ENCODE measurements at places on chromosomes 1 and 21. TPM values are rescaled to one million over a fixed set of nuclear protein-coding genes. Genes with fewer than 3 reads are reported as not detected.

The CD53 gene
- 50.7 TPM for total RNA-seq

The RGS1 gene
- total RNA-seq, result 26.8 TPM

DNA sequence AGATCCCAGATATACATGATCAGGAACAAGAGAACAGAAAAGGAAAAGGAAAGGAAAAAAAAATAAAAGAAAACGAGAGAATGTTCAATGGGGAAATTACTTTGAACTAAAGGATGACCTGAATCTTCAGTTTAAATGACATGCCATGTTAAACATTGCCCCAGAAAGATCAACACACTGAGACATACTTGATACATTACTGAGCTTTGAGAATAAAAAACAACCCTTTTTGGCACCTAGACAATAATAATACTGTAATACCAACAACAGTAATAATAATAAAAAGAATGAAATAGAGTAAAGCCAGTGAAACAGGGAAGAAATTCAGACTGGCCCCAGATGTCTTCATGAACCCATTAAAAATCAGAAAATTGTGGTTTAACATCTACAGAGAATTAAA is 44.8 kb downstream of the CLIC6 start:
- DNase-seq, result no peak
- H3K36me3 ChIP-seq, result no peaks in the 10 kb centered on the region
- no peaks in the 10 kb centered on the region for H3K4me1 ChIP-seq
- H3K4me3 ChIP-seq, result no peak overlapping the region

DNA sequence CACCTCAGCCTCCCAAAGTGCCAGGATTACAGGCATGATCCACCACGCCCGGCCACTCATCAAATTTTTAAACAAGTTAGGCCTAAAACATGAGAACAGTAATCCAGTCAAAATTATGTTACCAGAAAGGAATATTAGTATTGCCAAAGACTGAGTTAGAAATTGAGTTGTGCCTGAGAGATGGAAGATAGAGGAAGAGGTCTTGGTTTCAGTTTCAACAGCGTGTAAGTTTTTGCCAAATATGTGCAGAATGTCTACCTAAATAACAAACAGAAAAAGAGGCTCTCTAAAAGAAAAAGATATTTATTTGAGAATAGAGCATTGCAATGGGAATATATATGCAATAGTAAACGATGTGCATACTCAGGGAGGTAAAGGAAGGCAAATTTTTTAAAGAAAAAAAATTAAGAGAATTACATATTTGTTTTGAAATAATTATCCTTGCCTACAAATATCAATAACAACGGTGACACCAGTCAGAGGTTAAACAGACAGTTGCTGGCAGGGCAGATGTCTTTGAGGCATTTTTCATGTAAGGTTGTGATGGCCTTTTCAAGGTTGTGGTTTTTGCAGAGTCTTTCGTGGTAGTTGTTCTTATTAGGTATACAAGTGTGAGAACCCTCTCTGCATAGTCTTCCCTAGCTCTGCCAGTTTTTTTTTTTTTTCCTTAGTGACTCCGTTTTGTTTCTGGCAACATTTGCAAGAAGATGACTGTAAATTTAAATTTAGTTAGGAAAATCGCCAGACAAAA is 2.2 kb upstream of the CD1B start:
- no peaks in the 10 kb centered on the region for H3K4me1 ChIP-seq
- H3K27ac ChIP-seq, result no peak overlapping the region

DNA sequence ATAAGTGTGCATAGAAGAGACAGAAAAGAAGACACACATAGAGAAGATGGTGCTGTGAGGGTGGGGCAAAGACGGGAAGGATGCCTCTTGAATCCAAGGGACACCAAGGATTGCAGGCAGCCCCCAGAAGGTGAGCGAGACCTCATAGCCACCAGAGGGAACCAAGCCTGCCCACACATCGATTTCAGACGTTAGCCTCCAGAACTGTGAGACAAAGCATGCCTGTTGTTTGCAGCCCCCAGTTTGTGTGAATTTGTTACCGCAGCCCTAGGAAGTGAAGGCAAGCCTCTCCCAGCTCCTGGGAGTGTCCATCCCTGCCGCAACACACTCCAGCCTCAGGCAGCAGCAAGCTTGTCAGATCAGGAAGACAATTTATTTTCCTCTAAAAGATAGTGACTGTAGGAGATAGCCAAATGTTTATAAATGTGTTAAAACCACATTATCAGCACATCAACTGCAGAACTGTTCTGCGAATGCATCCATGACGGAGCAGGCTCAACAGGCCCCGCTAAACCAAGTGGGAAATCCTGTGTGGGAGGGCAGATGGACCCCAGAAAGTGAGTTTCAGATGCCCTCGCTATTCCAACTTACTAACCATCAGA is 543.3 kb downstream of the MATN1 start:
- no peaks in the 10 kb centered on the region for H3K36me3 ChIP-seq
- H3K4me1 ChIP-seq, result no peaks in the 10 kb centered on the region
- H3K4me3 ChIP-seq, result no peak overlapping the region
- H3K27ac ChIP-seq, result no peak overlapping the region

DNA sequence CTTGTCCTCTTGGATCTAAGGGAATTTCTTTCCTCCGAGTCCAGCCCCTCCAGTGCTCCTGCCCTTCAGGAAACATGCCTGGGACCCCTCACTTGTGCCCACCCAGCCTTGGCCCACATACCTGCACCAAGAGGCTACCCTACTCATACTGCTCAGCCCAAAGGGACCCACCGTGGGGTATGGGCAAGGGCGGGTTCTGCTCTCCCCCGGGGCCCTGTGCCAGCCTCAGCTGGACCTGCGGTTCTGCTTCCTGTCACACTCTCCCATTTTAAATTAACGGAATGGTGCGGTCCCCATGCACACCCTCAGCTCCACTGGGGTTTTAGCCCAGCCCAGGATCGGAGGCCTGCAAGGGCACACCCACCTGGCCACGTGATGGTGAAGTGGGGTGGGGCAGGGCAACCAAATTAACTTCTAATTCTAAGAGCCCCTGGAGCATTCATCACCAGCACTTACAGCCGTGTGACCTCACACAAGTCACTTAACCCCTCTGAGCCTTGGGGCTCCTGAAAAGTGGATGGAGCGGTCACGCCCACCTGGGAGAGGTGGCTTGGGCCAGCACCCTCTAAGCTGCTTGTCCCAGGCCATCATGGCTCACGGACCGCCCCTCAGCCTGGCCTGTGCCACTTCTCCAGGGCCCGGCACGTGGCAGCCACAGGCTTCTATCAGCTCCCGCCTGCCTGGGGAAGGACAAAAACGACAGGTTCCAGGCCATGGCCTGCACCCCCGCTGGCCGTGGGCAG is 28.3 kb downstream of the TP73 start:
- DNase-seq, result peak; percentile 11
- H3K4me3 ChIP-seq, result no peak overlapping the region
- H3K36me3 ChIP-seq, result no peaks in the 10 kb centered on the region
- no peaks in the 10 kb centered on the region for H3K27me3 ChIP-seq
- no peaks in the 10 kb centered on the region for H3K4me1 ChIP-seq

- DNase-seq, result peak; percentile 82
- H3K27ac ChIP-seq, result peak overlapping the region; percentile 66
- H3K4me1 ChIP-seq, result no peaks in the 10 kb centered on the region
Observed at GRCh38 chr1:193104502-193104906, 710 bp downstream of the GLRX2 start.

DNA sequence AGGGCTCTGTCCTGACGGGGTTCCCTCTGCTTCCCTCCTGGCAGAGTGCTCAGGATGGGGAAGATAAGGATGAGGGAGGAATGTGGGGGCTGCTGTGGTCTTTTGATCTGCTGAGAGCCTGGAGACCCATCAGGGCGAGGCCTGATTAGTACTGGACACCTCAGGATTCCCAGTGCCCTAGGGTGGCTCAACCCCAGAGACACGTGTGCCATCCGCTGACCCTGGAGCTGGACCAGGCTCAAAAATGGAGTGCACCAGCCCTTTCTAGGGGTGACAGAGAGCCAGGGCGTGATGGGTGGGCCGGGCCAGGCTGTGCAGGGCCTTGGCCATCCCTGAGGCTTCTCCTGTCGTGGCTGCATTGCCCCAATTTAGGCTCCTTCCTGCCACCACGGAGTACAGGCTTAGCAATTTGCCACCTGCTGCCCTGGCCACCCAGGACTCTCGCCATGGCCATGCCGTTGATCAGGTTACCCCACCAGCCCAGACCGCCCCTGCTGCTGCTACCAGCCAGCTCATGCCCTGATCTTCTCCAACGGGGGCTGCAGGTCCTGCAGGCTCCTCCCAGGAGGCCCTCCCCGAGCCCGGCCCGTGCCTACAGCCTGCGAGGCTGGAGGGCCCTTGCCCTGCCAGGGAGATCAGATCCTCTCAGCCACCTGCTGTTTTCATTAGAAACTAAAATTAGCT is 9.5 kb downstream of the WNT4 start:
- no peaks in the 10 kb centered on the region for H3K27me3 ChIP-seq
- DNase-seq, result no peak
- H3K4me3 ChIP-seq, result no peak overlapping the region
- H3K27ac ChIP-seq, result no peak overlapping the region
- H3K36me3 ChIP-seq, result no peaks in the 10 kb centered on the region

The NBPF10 gene
- 6.1 TPM for total RNA-seq

GRCh38 chr1:95384567-95384966 is 150.6 kb downstream of the RWDD3 start:
- H3K4me1 ChIP-seq, result no peaks in the 10 kb centered on the region
- H3K4me3 ChIP-seq, result no peak overlapping the region
- no peaks in the 10 kb centered on the region for H3K27me3 ChIP-seq
- no peak for DNase-seq

The FALEC gene
- not detected for total RNA-seq

- no peak overlapping the region for H3K27ac ChIP-seq
- H3K4me1 ChIP-seq, result no peaks in the 10 kb centered on the region
- no peaks in the 10 kb centered on the region for H3K27me3 ChIP-seq
- H3K36me3 ChIP-seq, result peaks cover 6% of the 10 kb centered on the region
- DNase-seq, result no peak
Observed at GRCh38 chr21:26834181-26834905, 10.9 kb downstream of the ADAMTS1 start.

- peak; percentile 92 for DNase-seq
- no peak overlapping the region for H3K27ac ChIP-seq
- H3K36me3 ChIP-seq, result no peaks in the 10 kb centered on the region
- H3K27me3 ChIP-seq, result no peaks in the 10 kb centered on the region
- H3K4me3 ChIP-seq, result no peak overlapping the region
Observed at GRCh38 chr1:147890177-147890790, 12.3 kb upstream of the GJA8 start.

- H3K4me1 ChIP-seq, result no peaks in the 10 kb centered on the region
- no peak overlapping the region for H3K4me3 ChIP-seq
- H3K36me3 ChIP-seq, result no peaks in the 10 kb centered on the region
- peak; percentile 85 for DNase-seq
- H3K27ac ChIP-seq, result no peak overlapping the region
Observed at GRCh38 chr1:236608930-236609726, 4.8 kb upstream of the HEATR1 start.

The DDAH1 gene
- total RNA-seq, result 28.8 TPM

The KCNA10 gene
- not detected for total RNA-seq

DNA sequence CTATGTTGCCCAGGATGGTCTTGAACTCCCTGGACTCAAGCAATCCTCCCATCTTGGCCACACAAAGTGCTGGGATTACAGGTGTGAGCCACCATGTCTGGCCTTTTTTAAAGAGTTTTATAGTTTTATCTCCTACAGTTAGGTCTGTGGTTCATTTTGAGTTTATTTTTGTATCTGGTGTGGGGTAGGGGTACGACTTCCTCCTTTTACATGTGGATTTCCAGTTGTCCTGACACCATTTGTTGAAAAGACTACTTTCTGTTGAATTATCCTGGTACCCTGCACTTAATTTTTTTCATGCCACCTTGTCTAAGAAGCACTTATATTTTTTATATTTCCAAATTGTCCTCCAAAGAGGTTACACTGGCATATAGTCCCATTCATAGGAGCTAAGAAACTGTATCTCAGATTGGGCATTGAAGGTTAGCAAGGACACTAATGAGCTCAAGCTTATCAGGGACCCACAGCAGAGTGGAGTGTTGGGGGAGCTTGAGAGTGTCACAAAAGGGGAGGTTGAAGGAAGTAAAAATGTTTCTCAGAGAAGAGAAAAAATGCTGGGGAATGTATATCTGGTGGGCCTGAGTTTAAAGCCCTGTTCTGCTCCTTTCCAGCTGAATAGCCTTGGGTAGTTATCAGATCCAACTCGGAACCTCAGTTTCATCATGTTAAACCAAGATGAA is 23.4 kb upstream of the MEF2D start:
- no peak overlapping the region for H3K4me3 ChIP-seq
- H3K36me3 ChIP-seq, result no peaks in the 10 kb centered on the region
- no peaks in the 10 kb centered on the region for H3K4me1 ChIP-seq
- no peak for DNase-seq

DNA sequence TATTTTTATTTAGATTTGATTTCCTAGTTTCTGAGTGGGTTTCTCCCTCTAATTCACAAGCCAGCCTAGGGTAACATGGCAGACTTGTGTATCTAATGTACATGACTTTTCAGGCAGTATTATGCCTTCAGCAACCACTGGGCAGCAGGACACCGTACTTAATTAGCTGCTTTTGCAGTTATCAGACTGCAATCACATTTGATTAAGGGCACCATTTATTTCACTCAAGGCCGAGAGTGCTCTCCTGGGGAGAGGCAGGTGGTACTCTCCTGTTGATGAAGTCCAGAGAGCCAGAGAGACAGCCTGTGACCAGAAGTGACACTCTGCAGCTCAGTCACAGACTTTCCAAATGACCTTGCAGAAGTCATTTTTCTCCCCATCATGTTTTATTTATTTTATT is 18.7 kb downstream of the CYYR1 start:
- DNase-seq, result no peak
- no peak overlapping the region for H3K4me3 ChIP-seq
- no peaks in the 10 kb centered on the region for H3K27me3 ChIP-seq
- no peak overlapping the region for H3K27ac ChIP-seq
- no peaks in the 10 kb centered on the region for H3K4me1 ChIP-seq
- no peaks in the 10 kb centered on the region for H3K36me3 ChIP-seq

GRCh38 chr21:45127937-45128336 is 53.6 kb downstream of the ADARB1 start:
- no peaks in the 10 kb centered on the region for H3K36me3 ChIP-seq
- H3K27ac ChIP-seq, result peak overlapping the region; percentile 62
- DNase-seq, result no peak
- no peaks in the 10 kb centered on the region for H3K4me1 ChIP-seq
- no peaks in the 10 kb centered on the region for H3K27me3 ChIP-seq

The ETV3L gene
- not detected for total RNA-seq

GRCh38 chr1:19682257-19682656 is 17.6 kb downstream of the HTR6 start:
- H3K36me3 ChIP-seq, result no peaks in the 10 kb centered on the region
- H3K4me3 ChIP-seq, result no peak overlapping the region
- no peak overlapping the region for H3K27ac ChIP-seq
- DNase-seq, result no peak
- no peaks in the 10 kb centered on the region for H3K27me3 ChIP-seq

DNA sequence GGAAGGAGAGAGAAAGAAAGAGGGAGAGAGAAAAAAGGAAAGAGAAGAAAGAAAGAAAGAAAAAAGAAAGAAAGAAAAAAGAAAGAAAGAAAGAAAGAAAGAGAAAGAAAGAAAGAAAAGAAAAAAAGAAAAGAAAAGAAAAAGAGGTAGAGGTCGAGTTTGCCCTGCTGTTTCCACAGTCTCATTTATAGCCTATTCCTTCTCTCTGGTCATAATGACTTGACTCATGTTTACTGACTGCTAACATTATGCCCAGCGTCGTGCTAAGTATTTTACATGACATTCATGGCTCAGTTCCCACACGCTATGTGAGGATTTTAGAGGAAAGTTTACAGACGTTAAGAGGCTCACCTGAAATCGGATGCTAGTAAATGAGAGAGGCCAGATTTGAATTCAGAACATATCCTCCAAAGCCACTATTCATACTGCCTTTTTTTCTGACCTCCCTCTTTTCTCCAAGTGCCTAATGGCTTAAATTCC is 263.0 kb downstream of the TNR start:
- H3K4me1 ChIP-seq, result peaks cover 4% of the 10 kb centered on the region
- no peak overlapping the region for H3K4me3 ChIP-seq
- H3K36me3 ChIP-seq, result no peaks in the 10 kb centered on the region
- no peak for DNase-seq
- no peaks in the 10 kb centered on the region for H3K27me3 ChIP-seq
- H3K27ac ChIP-seq, result no peak overlapping the region

All from aorta (tissue), 5 donors.